Activated naive CD8-positive, alpha-beta T cell treated with anti-CD3 and anti-CD28 coated beads, Interleukin-2, amount 50 U/mL, for 16 hours (primary cell): ENCODE measurements at places on chromosomes 4 and X.

DNA sequence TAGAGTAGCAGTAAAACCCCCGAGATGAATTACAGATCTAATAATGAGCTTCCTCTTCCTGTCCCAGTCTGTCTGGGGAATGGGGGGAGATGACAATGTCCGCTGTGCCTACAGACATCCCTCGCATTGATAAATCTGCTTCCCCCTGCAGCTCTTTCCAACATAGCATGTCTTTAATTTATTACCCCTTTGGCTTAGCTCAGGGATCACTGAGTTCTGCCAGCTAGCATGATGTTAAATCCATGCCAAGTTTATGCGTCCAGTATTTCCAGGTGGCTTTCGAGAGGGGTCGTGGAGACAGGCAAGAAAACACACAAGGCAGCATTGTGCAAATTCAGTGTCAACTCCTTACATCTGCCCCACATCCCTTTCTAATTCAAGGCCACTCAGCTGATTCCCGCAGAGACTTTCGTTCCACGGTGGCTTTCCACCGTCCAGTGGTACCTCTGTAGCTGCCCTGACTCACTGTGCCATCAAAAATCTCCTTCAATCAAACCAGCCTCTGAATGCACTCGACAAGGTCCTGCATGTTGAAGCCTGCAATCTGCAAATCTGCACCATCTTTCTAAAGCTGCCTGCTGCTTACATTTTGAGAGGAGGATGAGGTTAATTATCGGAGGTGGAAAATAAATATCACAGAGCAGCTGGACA is 75.1 kb downstream of the MXRA5 start:
- no peak for DNase-seq

- DNase-seq = no peak
These were observed 101.5 kb upstream of the UGT8 start for GRCh38 chr4:114497116-114497515.

DNA sequence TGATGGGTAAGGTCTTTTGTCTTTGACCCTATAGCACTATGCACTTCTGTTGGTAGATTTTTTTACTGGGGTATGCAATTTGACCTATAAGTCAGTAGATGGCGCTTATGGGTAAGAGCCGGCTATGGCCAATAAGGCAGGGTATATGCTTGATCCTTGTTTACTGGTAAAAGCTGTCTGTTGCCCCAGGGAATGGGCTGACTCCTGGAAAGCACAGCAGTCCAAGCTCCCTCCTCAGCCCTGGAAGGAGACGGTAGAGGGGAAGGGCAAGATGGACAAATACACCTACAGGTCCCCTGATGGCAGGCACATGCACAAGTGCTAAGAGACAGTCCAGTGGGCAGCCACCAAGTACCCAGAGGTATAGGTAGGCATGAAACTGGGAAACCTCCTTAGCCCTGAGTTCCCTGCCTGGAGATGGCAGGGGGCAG is 63.7 kb downstream of the ADAMTS3 start:
- DNase-seq = no peak

- no peak for DNase-seq
These were observed 8.4 kb downstream of the NIPAL1 start for GRCh38 chr4:48025005-48025404.

GRCh38 chr4:186948361-186949242 is 224.9 kb upstream of the FAT1 start:
- DNase-seq = no peak

GRCh38 chr4:181278941-181279340 is 964.3 kb upstream of the TENM3 start:
- DNase-seq = no peak

DNA sequence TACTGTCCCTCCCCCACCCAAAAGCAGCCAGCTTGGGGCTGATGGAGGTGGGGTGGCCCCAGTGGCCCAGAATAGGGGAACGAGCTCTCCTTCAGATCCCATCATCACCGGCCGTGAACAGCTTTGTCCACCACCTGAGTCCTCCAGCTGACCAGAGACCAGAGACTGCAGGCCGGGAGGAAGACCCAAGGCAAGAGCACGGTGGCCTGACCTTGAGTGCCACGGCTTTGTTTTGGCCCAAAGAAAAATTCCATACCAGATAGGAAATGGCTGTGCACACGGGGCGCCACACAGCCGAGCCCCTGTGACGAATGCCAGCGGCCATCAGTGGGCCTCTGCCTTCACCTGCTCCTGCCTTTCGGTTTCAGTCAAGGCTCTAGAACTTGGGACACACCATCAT is 5.2 kb downstream of the HMX1 start:
- no peak for DNase-seq

- no peak for DNase-seq
These were observed 79.8 kb upstream of the ADGRA3 start for GRCh38 chr4:22595684-22596083.
